T-helper 22 cell (primary cell): ENCODE measurements at places on chromosomes 1 and 21.

GRCh38 chr1:199245946-199246345 lies 607.1 kb downstream of the PTPRC start:
- no peak for DNase-seq

DNA sequence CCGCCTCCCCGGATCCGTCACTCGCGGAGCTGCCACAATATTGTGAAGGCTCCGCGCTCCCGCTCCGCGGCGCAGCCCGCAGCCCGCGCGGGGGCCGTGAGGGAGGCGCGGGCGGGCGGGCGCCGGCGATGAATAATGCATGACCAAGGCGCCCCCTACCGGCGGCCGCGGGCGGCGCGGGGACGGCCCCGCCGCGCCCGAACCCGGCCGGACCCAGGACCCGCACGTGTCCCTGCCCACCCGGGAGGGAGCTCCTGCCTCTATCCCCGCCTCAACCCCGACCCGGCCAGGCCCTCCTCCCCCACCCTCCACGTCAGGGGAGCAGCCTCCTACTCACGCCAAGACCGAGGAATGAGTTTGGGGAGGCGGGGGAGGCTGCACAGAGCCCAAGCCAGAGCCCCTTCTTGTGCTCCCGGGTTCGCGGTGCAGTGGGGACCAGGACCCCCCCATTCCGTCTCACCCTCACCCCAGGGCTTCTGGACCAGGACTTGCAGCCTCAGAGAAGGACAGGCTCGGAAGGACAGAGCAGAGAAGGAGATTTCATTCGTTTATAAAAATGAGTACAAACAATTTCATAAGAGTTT lies 70.8 kb upstream of the CASZ1 start:
- peak; percentile 39 for DNase-seq

GRCh38 chr1:12063141-12064072 lies at the start of gene TNFRSF8:
TSS of gene TNFRSF8 (plus strand) at chr1:12063303. CDS start at chr1:12063599, 296 bp downstream.
- DNase-seq = no peak

DNA sequence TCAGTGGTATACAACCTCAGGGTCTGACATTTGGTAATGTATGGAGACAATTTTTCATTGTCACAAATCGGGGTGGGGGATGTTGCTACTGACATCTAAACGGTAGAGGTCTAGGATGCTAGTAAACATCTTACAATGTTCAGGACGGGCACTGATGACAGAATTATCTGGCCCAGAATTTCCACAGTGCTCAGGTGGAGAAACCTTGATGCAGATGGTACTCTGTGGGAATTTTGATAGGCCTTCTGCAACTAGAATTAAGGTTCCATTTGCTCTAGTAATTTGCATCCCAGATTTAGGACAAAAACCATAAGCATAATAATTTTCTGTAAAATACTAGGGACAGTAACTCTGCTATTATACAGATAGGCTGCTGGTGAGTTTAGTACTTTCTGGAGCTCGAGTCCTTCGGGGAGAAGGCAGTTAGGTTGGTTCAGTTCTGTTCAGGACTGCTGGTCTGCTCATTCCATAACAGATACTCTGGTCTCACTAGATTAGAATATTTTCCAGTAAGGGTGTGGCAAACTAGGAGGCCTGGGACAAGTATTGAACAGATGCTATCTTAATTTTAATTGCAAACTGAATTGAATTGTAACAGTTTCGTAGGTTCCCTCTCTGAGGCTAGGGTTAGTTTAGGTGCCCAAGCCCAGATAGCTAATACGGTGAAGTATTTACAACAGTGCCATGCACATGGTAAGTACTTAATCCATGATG lies 11.4 kb downstream of the METTL13 start:
- no peak for DNase-seq

DNA sequence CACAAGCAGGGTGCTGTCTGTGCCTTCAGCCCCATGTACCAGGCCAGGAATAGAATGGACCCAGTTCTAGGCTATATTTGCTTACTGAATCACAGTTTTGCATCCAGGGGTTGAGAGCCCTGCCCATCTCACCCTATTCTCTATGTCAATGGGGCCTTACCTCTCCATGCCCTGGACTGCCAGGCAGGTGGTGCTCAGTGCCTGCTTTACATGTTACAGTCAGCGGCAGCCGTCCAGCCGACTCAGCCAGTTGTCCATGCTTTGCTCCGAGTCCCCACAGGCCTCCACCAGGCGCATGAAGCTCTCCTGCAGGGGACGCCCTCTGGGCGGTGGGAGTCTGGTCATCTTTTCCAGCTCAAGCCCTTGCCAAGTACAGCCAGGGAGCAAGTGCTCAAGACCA lies 12.2 kb upstream of the FAM167B start:
- no peak for DNase-seq

DNA sequence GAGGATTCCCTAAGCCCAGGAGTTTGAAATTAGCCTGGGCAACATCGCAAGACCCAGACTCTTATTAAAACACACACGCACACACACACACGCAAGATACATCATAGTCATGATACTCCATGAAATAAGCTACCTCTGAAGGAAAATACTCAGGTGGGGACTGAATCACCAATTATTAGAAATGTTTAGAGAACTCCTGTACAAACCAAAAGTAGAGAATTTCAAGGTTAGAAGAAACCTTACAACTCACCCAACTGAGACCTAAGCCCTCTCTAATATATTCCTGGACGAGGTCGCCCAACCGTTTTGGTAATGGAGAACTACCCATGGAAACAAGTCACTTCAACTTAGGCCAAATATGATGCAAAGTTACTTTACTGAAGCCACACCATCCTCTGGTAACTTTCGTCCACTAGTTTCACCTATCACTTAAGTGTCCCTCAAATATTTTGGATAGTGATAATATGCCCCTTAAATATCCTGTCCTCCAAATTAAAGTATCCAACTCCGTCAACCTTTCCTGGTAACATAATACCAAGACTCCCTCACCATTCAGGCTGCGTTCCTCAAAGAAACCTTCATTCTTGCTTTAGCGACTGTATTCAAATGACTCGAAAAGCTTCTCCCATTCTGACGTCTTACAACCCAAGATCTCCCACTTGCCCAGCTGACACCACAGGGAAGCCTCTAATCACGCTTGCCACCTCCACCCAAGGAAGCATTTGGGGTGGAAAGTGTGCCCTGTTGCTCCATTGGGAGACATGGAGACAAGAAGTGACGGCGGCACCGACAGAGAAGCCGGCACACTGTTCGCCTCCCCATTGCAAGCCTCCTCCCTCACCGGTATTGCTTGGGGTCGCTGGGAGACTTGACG lies 856 bp downstream of the NRDC start:
- no peak for DNase-seq

DNA sequence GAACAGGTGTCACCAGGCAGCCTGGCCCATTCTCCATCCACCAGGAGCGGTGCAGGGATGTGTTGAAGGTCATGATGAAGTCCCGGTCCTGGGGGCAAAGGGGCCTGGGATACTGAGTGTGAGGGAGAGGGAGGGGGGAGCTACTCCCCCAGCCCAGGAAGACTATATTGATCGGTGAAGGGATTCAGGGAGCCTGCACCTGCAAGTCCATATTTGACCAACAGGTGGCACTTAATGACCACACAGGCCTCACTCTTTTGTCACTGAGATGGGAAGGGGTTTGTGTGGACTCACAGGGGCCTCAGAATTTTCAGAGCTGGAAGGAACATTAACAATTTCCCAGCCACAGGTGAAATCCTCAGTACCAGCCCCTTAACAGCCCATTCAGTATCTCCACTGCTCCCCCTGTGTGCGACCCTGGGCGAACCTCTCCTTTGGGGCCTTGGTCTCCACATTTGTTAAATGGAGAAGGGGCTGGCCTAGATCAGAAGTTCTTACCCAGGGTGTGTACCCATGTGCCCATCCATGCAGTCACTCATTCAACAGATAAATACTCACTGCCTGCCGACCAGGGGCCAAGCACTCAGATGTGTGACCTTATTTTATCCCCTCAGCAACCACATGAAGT lies 55.6 kb downstream of the NKAIN1 start:
- no peak for DNase-seq

- DNase-seq = peak; percentile 56
These were observed 62.8 kb downstream of the PIK3CD start for GRCh38 chr1:9714257-9714718.

DNA sequence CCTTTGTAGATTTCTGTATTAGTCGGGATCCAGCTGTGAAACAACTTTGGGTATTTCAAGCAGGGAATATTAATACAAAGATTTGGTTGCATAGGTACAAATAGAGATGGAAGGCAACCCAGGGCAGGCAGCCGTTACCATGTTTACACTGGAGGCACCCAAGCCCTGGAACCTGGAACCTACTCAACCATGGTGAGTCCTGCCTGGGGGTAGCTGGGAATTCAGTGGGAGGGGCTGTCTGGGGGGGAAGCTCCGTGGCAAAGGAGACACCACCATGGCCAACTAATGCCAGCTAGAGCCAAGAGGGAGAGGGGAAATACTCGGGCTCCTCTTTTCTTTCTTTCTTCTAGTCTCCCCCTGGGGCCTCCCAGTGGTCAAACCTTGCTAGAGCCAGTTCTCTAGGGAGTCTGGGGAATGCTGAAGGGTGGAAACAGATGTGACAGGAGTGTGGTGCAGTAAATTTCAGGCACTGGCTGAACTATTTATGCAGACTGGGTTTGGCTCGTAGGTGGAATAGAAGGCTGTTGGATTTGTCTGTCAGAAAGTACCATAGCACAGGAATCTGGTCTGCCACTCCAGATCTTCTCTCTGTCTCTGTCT lies 91.9 kb upstream of the CACNA1E start:
- no peak for DNase-seq

GRCh38 chr1:35810096-35810881 lies 2.5 kb downstream of the AGO4 start:
- DNase-seq = no peak

- DNase-seq = peak; percentile 33
These were observed 5.4 kb downstream of the SOAT1 start for GRCh38 chr1:179298952-179299351.

DNA sequence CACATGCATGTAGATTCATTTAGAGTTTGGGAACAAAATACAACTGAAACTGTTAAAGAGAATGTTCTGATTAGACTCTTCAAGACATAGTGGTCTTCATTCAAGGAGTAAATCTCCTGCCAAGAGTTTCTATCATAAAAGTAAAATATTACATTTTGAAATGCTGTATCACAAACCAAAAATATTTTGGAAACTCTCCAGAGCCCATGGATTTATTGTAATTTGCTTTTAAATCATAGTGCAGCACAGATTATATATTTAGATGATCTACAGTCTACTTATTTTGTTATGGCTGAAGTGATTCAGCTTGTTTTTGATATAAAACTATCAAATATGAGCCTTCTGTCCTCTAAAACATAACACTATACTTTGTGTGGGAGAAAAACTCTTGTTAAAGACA lies 105.3 kb downstream of the DISP1 start:
- no peak for DNase-seq

- no peak for DNase-seq
These were observed 78.1 kb upstream of the JAK1 start for GRCh38 chr1:65044411-65044810.

DNA sequence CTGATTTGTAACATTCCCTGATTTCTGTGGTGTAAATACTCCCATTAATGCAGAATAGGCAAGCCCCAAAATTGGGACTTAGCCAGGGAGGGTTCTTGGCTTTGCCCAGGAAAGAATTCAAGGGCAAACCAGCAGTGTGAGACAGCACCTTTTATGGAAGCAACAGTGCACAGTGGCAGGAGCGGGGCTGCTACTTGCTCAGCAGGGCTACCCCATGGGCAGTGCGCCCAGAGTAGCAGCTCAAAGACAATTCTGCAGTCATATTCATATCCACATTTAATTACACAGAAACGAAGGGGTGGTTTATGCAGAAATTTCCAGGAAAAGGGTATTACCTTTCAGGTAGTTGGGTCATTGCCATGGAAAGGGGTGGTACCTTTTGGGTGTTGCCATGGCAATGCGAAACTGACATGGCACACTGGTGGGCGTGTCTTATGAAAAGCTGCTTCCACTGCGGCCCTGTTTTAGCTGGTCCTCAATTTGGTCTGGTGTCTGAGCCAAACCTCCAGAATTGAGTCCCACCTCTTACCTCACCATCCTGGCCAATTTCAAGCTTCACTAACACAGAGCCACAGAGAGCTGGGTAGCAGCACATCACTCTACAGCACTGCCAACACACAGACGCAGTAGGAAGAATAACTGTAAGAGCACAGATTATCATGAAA lies 35.9 kb downstream of the FHAD1 start:
- no peak for DNase-seq

GRCh38 chr1:44588551-44589210 lies 85.6 kb downstream of the TMEM53 start:
- no peak for DNase-seq

DNA sequence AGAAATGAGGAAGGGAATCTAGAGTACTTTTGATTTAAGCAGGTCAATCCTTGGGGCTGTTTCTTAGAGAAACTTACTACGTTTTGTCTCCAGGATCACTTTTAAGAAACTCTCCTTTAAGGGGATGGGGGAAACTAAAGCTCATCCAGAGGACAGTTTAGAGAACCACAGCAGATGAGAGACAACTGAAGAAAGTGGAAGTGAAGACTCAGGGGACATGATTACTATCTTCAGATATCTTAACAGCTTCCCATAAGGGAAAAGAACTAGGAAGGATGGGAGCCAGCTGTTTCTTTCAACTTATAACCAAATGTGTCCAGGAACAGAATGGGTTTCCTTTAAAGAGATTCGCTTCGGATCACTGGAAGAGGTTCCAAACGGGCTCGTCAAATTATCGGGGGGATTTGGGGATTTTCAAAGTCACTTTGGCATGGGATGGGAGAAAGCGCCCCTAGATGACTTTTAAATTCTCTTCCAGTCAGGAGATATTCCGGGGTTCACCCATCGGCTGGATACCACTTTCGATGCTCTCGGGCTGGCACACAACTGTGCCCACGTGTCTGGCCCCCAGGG lies 1.2 kb downstream of the SCMH1 start:
- DNase-seq = no peak

GRCh38 chr1:243956450-243956849 lies 94.6 kb upstream of the ZBTB18 start:
- DNase-seq = no peak

DNA sequence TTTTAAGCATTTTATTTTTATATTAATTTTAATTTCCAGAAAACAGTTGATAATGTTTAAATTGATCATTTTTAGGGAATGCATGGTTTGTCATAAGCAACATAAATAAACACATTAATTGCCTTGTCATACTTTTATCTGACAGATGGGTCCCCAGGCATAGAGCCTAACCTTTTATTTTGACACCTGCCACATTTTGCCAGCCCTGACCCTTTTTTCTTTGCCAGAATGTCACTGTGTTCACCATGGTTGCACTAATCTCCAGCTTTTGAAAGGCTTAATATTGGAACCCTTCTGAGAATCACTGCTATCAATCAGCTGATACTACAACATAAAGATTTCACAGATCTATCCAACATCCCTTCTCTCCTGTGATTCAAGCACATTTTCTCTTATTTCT lies 56.0 kb upstream of the DPYD start:
- DNase-seq = no peak

- no peak for DNase-seq
These were observed 182.9 kb downstream of the PRDM16 start for GRCh38 chr1:3251807-3252428.

GRCh38 chr1:220706480-220706879 lies 16.3 kb downstream of the C1orf115 start:
- no peak for DNase-seq

GRCh38 chr21:46550116-46550941 lies 54.6 kb downstream of the S100B start:
- DNase-seq = peak; percentile 34
